D341Med (cell line): ENCODE measurements at places on chromosomes 5 and 9.

- DNase-seq: no peak
Observed at GRCh38 chr5:55154873-55155272, 5.1 kb upstream of the GPX8 start.

- no peak for DNase-seq
Observed at GRCh38 chr9:34540827-34541226, 18.0 kb upstream of the ENHO start.

- no peak for DNase-seq
Observed at GRCh38 chr9:79471580-79472543, 99.9 kb upstream of the TLE4 start.

DNA sequence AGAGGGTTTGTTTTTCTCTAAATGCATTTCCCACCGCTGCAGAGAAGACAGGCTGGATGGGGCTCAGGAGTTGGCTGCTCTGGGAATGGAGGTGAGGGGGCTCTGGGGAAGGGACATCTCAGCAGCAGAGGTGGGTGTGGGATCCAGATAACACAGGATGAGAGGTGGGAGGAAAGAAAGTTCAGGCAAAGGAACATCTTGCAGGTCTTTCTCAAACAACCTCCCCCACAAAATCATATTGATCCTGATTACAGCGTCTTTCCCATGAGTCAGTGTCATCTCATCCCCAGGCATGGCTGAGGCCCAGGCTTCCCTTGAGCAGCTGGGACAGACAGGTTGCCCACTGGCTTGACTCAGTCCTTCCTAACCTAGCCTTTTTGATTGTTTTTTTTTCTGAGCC, 11.3 kb upstream of the ACSL6 start:
- DNase-seq: peak; percentile 11

GRCh38 chr5:44389090-44389822, at the start of gene FGF10:
Gene FGF10 (minus strand): TSS chr5:44389420. CDS start chr5:44388682, 738 bp downstream.
- peak; percentile 69 for DNase-seq

- no peak for DNase-seq
Observed at GRCh38 chr9:71858812-71859211, 52.2 kb downstream of the ABHD17B start.
